A172 (cell line): ENCODE measurements at places on chromosomes 7 and 10.

GRCh38 chr7:25109276-25109675 lies 15.8 kb downstream of the CYCS start:
- no peak for DNase-seq

DNA sequence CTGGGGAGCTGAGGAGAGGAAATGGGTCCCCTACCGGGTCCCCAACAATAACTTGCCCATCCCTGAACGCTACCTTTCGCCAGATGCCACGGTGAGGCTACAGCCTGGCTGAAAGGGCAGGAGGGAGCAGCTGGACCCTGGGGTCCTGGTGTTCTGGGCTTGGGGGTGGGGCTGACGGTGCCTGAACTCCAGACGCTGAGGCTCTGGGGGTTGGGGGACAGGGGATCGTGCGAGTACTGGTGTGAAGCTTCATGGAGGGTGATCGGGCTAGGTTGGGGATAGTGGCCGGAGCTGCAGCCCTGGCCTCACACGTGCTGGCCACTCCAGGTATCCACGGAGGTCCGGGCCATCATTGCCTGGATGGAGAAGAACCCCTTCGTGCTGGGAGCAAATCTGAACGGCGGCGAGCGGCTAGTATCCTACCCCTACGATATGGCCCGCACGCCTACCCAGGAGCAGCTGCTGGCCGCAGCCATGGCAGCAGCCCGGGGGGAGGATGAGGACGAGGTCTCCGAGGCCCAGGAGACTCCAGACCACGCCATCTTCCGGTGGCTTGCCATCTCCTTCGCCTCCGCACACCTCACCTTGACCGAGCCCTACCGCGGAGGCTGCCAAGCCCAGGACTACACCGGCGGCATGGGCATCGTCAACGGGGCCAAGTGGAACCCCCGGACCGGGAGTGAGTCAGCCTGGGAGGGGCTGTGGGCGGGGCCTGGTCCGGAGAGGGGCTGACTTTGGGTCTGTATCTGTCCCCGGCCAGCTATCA lies 8.3 kb downstream of the AEBP1 start:
- no peak for DNase-seq

DNA sequence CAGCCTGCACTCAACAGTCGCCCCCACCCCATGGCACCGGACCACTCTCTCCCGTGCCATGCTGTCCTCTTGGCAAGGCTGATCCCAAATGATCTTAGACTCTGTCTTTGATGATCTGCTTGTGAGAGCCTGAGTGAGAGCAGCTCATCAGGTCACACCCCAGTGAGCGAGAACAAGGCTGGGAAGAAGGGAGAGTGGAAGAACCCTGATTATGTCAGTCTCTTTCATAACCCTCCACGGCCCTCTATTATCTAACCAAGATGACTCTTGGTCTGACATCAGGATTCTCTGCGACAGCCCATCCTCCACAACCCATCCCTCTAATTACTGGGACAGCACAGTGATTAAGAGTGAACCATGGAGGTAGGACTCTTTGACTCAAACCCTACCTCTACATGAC lies 53.1 kb upstream of the C7orf33 start:
- no peak for DNase-seq

DNA sequence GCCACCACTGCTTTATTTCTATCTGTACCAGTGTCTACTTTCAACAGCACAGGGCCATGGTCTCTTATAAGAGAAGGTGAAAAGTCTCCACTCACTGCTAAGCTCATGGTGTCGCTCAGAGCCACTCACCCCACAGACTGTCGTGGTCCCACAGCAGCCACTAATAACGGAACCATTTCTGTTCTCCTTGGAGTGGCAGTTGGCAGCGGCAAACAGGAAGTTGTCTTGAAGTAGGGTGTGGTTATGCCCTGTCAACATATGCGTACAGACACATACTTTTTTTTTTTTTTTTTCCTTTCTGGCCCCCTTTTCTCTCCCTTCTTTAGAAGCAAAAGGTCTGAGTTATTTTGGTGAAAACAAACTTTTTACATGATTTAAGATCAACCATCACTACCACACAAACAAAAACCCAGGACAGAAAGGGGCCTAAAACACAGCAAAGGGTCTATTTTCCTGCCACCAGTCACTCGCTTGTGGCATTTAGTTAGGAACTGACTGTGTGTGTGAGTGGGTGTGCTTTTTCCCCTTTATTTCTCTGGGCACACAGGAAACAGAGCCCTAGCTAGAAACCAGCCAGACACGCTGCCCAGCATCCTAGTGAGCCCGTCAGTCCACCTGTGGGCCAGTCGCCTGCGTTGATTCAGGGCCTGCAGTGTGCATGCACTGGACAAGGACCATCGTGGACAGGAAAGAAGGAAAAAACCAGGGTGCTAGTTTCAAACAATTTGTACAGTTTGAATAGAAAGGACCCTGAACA lies 96.7 kb upstream of the EFCAB10 start:
- peak; percentile 21 for DNase-seq

DNA sequence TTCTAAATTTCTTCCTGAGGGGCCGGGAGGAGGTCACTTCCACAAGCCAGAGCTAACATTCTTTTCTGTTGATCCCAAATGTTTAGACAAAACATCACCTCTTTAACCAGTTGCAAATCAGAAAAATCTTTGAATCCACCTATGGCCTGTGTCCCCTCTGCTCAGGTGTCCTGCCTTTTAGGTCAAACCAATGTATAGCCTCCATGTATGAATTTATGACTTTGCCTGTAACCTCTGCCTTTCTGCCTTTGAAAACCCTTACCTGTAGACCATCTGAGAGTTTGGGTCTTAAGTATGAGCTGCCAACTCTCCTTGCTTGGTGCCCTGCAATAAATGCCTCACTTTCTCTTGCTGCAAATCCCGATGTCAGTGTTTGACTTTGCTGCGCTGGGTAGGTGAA lies 44.1 kb upstream of the MSRB2 start:
- no peak for DNase-seq

DNA sequence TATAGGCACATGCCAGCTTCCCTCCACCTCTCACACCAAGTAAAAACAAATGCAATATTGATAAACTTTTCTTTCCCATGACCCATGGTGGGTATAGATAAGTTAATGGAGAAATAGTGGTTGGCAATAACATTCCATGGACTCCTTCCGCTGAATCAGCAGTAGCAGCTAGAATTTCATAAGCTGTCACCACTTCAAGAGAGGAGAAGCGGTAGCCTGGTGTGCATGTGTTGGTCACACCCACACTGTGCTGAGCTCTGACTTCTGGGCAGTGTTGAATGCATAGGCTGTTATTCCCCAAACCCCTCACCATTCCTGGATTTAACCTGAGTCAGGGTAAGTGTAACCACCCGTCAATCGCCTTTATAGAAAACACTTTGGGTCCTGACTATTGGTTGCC lies 32.5 kb upstream of the BMPER start:
- DNase-seq = no peak

DNA sequence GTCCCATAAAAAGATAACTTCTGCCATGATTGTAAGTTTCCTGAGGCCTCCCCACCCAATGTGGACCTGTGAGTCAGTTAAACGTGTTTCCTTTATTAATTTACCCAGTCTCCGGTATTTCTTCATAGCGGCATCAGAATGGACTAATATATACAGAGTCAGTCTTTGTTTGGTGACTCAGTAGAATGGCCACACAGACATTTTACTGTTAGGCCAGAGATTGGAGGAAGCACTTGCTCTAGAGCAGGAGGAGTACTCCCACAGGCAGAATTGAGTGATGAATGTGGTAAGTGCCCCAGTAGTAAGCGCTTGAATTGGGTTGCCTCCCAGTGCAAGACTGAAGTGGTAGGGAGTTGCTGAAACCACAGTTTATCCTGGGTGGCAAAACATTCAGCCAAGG lies 149.5 kb upstream of the SMIM30 start:
- peak; percentile 11 for DNase-seq

GRCh38 chr10:72342911-72343310 lies 11.8 kb downstream of the DNAJB12 start:
- DNase-seq = no peak

- no peak for DNase-seq
These were observed 794.5 kb upstream of the CELF2 start for GRCh38 chr10:10223131-10223530.

DNA sequence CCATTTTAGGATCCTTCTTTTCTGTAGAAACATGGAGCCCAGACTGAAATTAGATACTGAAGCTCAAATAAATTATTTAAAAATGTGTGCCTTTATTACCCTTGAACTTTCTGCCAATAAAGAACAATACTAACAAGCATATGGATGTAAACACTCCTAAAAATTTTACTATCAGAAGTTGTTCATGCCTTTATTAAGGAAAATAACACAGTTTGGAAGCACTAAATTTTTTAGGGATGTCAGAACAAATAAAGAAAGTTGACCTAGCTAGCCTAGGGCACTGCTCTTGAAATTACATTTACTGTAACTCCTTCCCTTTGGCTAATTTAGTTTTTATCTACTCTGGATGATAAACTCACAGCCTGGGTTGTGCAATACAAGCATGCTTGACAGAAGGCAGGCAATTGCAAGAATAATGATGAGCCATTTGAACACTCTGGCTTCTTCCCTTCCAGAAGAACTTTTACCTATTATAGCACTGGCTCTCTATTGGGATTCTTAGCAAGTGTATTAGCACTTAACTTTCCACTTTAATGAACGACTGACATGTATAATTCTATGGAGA lies 351.7 kb upstream of the C7orf33 start:
- DNase-seq = no peak

- no peak for DNase-seq
These were observed 4.0 kb downstream of the CLRN3 start for GRCh38 chr10:127888521-127889312.

- DNase-seq = no peak
These were observed 109.8 kb downstream of the PRLHR start for GRCh38 chr10:118485641-118486040.

DNA sequence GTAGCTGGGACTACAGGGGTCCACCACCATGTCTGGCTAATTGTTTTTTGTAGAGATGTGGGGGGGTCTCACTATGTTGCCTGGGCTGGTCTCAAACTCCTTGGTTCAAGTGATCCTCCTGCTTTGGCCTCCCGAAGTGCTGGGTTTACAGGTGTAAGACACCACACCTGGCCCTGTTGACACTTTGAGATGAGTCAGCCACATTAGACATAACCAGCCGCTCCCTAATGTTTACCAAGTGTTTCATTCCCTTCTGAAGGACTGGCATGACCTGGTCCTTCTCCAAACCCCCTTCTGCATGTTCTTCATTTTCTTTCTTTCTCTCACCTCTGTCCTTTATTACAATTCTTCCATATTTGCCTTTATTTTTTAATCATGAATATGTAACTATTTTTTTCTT lies 67.8 kb downstream of the TAF3 start:
- DNase-seq = no peak

DNA sequence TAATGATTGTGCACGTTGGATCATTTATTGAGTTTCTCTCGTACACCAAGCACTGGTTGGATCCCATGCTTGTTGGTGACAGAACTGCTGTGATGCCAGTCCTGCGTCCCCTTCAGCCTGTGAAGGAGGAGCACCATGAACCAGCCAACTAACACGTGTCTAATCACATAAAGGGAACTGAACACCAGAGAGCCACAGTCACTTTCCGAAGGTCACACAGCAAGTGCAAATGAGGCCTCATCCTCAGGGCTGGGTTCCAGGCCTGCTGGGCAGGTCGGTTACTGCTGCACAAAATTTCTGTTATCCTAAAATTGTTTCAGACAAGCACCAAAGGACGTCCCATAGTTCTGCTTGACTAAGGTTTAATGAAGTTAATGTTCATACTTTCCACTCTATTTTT lies 332.0 kb upstream of the ZNF32 start:
- DNase-seq = no peak

DNA sequence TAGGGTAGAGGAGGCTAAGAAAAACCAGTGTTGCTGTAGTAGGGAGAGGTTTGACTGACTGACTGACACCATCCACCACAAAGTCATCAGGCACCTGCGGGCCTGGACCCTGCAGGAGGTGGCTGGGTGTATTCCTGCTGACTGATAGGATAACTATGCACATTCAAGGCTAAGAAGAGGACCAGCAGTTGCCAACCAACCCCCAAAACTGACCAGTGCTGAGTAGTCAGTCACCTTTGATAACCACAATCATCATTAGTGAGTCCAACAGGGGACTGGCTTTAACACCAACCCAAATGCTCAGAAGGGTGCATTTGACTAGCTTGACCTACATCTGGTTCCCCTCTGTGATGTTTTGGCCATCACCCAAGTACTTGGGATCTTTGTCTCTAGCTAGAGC lies 30.5 kb downstream of the PLXNA4 start:
- DNase-seq = peak; percentile 61

DNA sequence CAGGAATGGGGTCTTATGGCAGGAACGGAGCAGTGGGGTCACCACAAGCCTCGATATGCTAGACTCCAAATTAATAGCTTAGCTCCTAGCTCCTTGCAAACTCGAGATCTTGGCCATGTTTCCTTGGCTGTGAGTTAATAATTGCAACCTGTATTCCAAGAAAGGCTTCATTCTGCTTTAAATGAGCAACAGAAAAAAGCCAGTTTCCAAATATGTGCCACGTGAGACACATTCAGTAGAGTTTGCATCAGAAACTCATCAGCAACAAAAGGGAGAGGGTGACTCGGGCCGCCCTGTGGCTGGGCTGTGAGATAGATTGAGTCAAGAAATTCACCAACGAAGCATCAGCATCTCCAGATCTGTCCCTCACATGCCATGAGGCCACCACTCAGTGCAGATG lies 112.0 kb downstream of the NPTX2 start:
- no peak for DNase-seq

DNA sequence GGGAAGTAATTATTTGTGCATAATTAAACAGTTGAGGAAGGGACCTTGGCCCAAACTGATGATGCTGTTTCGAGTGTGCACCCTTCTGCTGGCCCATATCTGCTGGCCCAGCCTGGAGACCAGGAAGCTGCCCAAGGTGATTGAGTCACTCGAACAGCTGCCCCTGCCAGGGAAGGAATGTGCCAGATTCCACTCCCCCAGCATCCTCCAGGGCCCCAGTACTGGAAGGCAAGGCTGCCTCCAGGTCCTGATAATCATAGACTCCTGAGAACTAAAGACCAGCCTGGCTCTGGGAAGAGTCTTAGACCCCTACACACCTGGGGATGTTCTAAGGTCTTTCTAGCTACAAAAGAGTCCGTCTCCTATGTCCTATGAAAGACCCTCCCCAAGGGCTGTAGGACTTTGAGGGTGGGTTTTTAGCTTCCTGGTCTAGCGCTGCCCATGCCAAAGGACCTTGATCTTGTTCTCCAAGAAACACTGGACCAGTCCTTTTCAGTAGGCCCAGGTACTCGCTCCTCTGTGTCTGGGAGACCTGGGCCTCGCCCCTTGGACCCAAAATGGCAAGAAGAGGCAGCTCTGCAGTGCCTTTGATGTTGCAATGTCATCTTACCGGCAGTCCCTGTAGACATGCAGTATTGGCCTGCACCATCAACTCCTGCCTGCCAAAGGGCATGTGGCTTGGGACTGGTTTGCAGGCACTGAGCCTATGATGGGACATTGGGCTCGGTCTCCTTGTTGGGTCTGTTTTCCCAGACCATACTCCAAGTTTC lies 103.2 kb upstream of the GPR26 start:
- DNase-seq = no peak
